ENCODE measurements at places on chromosomes 6 and 20.

- DNase-seq, result no peak
- no peaks in the 10 kb centered on the region for H3K4me1 ChIP-seq
- H3K27me3 ChIP-seq, result no peaks in the 10 kb centered on the region
These were observed 16.6 kb downstream of the NPEPL1 start for GRCh38 chr20:58709013-58709702.

DNA sequence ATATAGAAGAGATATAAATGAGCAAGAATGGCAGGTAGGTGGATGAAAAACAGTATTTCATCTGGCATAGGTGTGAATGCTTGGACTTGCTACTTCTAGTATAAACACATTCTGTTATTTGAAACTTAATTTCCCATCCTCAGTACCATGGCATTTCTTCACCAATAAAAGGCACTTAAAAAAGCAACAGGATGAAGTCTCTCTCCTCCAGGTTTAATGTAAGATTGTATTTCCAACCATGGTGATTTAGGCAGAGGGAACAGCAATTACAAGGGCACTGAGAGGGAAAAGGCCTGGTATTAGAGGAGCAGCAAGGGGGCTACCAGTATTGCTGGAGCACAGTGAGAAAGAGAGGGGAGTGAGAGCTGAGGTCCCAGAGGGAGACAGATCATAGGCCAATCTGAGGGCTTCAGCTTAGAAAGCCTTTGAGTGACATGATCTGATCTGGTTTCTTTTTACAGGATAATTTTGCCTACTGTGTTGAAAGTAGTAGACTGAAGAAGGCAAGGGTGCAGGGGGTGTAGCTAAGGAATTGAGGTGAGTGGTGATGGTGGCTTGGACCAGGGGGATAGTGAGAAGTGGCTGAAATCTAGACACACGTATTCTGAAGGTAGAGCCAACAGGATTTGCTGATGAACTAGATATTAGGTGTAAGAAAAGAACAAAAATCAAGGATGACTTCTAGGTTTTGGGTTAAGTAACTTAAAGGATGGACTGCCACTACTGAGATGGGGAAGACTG is 67.8 kb upstream of the SMIM29 start:
- H3K27ac ChIP-seq, result peak overlapping the region; percentile 42
- H3K27me3 ChIP-seq, result no peaks in the 10 kb centered on the region
- H3K4me1 ChIP-seq, result peaks cover 29% of the 10 kb centered on the region
- no peaks in the 10 kb centered on the region for H3K36me3 ChIP-seq
- DNase-seq, result no peak

GRCh38 chr6:33716379-33716778 is 4.9 kb upstream of the UQCC2 start:
- H3K4me1 ChIP-seq, result peaks cover 5% of the 10 kb centered on the region

DNA sequence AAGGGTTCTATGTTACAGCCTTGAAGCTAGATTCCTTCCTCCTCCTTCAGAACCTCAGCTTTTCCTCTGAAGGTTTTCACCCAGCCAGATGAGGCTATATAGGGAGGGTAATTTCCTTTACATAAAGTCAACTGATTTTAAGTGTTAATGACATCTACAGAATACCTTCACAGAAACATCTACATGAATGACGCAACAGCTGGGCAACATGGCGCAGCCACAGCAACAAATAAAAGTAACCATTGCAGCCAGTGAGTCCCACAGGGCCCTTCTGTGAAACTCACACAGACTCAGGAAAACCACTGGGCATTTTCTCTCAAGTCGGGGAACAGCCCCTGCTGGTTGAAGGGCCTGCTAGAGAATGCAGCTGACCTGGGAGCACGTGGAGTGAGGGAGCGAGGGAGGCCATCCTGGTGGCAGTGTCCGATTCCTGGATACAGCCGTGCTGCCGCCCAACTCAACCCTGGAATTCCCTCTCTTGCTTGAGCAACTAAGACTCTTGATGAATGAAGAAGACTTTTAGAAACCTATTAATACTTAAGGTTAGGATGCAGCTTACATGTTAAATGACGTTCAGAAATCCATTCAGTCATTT is 176.4 kb downstream of the PACRG start:
- no peak overlapping the region for H3K4me3 ChIP-seq
- H3K27ac ChIP-seq, result no peak overlapping the region
- no peaks in the 10 kb centered on the region for H3K4me1 ChIP-seq
- H3K36me3 ChIP-seq, result no peaks in the 10 kb centered on the region

GRCh38 chr6:90401933-90402830 is 105.5 kb upstream of the BACH2 start:
- peak overlapping the region; percentile 80 for H3K4me3 ChIP-seq
- DNase-seq, result no peak
- H3K27ac ChIP-seq, result peak overlapping the region; percentile 94
- H3K36me3 ChIP-seq, result peaks cover 2% of the 10 kb centered on the region
- H3K4me1 ChIP-seq, result peaks cover 59% of the 10 kb centered on the region

- peaks cover 6% of the 10 kb centered on the region for H3K36me3 ChIP-seq
- H3K4me3 ChIP-seq, result no peak overlapping the region
- DNase-seq, result no peak
- H3K27ac ChIP-seq, result peak overlapping the region; percentile 75
- H3K4me1 ChIP-seq, result peaks cover 19% of the 10 kb centered on the region
These were observed 20.1 kb downstream of the REV3L start for GRCh38 chr6:111462770-111463391.

DNA sequence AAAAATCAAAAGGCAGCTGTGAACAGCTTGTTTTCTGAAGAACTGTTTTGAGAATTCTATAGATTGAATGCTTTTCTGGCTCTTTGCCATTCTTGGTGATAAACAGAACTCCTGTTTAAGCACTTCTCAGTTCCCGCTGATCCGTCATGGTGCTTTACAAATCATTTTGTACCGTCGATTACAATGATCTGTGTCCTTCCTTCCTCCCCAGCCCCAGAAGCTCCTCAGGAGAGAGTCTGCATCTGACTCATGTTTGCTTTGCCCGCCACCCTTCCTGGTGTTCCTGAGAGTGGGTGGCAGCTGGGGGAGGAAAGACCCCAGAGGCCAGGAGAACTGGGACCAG is 538.6 kb upstream of the MARCKS start:
- no peaks in the 10 kb centered on the region for H3K27me3 ChIP-seq
- no peaks in the 10 kb centered on the region for H3K36me3 ChIP-seq
- H3K4me3 ChIP-seq, result no peak overlapping the region
- H3K4me1 ChIP-seq, result no peaks in the 10 kb centered on the region

Data from T-helper 17 cell (primary cell).